ENCODE measurements at places on chromosomes 3 and 15. TPM values are rescaled to one million over a fixed set of nuclear protein-coding genes. Genes with fewer than 3 reads are reported as not detected.

Gene WDR76
- 41.7 TPM for total RNA-seq

Gene COLQ
- total RNA-seq = 0.75 TPM

Gene TRIM42
- not detected for total RNA-seq

Gene REC114
- not detected for total RNA-seq

Gene KNL1
- 43.8 TPM for total RNA-seq

Gene EIF5A2
- 16.9 TPM for total RNA-seq

Gene CNTN3
- total RNA-seq = 5.0 TPM

Gene SH3GL3
- 0.11 TPM for total RNA-seq

Gene SCAMP5
- 0.44 TPM for total RNA-seq

Gene IL20RB
- total RNA-seq = 1.8 TPM

Gene APPL1
- 42.6 TPM for total RNA-seq

Gene MME
- 267 TPM for total RNA-seq

Gene CCR4
- total RNA-seq = not detected

Gene TNNC1
- 0.33 TPM for total RNA-seq

Gene DTX3L
- total RNA-seq = 15.5 TPM

Gene MESD
- total RNA-seq = 24.4 TPM

Gene PLAAT1
- 0.66 TPM for total RNA-seq

Gene LMAN1L
- total RNA-seq = not detected

Measured in uterine smooth muscle cell (primary cell).